ENCODE measurements at places on chromosomes 3 and 15.

DNA sequence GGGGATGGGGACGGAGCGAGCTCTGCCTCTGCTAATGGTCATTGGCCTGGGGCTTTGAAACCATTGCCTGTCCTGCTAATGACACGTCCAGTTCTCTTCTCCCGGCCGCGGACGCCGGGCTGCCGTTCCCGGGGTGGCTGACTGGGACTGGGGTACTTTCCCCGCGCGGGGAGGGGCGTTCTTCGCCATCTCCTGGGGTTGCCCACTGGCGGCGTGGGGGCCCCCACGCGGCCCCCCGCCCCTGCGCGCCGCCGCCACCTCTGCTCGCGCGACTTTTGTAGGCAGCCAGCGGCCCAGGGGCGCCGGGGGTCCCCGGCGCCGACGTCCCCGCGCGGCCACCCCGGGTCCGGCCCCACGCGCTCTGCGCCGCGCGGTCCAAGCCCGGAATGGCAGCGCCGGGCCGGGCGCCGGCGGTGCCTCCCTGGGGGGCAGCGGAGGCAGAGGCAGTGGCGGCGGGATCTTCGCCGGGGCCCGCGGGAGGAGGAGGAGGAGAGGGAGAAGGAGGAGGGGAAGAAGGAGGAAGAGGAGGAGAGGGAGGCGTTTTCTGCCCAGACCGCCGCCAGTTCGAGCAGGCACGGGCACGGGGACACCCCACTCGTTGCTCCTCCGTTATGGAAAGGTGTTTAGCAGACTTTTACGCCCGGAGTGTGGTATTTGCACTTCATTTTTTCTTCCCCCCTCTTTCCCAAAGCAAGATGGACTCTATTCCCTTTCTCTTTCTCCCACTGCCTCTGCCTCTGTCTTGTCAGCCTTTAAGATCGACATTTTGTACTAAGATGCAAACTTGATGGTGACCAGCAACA lies 2.3 kb downstream of the BBX start:
- peak; percentile 73 for DNase-seq

DNA sequence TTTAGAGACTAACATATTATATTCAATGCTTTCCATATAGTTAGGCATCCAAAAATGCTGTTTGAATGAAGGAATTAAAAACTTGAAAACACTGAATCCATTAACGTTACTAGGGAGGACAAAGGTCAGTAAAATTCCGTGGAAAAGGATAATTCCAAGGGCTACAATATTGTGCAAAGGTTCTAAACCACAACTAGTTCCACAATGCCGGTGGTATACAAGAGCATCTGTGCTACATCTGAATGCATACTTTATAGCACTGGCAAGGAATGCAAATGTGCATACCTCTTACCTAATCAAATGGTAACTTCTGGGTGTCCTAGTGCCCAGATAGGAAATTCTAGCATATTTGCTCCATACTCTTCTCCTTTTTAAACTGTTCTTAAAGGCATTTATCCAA lies 2.2 kb downstream of the ICE2 start:
- no peak for DNase-seq

- no peak for DNase-seq
Observed at GRCh38 chr3:149529099-149529498, 54.6 kb downstream of the TM4SF4 start.

- peak; percentile 48 for DNase-seq
Observed at GRCh38 chr3:115792206-115792955, 169.1 kb downstream of the GAP43 start.

DNA sequence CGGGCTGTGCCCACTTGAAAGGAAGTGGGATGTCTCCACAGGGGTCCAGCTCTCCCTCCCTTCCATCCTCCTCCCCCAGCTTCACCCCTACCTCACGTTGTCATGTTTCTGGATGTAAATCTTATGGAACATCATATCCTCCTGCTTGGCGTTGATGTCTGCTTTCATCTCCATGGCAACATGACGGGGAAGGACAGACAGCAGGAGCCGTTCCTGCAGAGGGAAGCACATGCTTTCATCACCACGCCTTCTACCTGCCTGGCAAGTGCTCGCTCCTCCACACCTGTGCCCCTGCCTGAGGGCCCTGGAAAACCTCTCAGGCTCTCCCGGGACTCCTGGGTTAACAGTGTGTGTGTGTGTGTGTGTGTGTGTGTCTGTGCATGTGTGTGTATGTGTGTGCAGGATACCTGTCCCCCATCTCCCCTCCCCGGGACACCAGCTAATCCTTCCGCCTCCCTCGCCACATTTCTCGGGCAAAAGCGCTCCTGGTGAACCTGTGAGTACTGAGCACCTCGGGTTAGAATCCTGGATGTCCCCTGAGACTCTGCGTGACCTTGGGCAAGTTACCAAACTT lies 101.1 kb downstream of the ADCY5 start:
- DNase-seq, result no peak

DNA sequence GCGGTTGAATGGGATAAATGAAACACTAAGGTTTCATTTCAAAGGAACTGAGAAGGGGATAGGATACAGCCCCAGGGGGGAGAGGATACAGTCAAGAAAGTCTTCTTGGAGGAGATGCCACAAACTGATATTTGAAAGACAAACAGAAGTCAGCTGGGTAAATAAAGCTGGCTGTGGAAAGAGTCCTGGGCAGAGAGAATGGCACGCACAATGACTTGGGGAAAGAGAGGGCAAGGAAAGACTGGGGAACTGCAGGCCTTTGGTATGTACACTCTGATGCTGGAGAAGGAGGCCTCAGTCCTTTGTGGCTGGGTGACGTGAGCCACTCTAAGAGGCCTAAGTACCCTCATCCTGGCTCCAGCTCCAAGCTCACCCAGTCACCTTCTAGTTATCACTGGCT lies 45.2 kb upstream of the LMCD1 start:
- no peak for DNase-seq

GRCh38 chr3:182509844-182510460 lies 283.4 kb upstream of the ATP11B start:
- DNase-seq, result no peak

GRCh38 chr15:100108846-100109245 lies 232.9 kb downstream of the ADAMTS17 start:
- DNase-seq, result no peak

GRCh38 chr15:96352604-96353405 lies 22.3 kb downstream of the NR2F2 start:
- DNase-seq, result no peak

DNA sequence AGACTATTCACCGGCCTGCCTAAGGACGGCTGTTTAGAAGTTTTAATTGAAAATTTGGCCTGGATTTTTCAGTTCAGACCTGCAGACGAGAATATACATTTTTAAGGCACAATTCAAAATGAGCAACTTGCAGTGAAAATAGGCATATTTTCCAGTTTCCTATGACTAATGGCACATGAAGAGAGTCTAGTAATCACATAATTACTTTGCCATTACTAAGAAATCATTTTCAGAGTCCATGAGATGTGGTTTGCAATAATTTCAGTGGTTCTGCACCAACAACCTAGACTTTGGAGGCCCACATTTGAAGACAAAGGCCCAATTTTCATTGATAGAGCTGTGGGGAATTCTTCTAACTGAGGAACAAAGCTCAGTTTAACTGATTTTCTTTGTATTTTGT lies 205.3 kb downstream of the SOX2 start:
- DNase-seq, result no peak

DNA sequence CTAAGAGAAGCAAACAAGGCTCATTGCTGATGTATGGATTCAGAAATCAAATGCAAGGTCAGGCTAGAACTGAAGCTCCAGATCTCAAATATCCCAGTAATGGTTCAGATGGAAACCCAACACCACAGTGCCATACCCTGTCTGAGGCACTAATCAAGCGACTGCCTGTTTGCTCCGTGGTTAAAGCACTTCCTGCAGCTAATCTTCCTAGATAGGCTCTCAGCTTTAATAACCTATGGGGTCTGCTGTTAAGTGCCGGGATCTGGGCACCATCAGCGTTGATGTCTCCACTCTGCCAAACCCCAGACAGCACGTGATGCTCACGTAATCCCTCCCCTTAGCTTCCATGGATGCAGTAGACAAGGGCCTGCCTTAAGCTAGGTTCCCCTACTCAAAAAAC lies 262.6 kb downstream of the MECOM start:
- no peak for DNase-seq

DNA sequence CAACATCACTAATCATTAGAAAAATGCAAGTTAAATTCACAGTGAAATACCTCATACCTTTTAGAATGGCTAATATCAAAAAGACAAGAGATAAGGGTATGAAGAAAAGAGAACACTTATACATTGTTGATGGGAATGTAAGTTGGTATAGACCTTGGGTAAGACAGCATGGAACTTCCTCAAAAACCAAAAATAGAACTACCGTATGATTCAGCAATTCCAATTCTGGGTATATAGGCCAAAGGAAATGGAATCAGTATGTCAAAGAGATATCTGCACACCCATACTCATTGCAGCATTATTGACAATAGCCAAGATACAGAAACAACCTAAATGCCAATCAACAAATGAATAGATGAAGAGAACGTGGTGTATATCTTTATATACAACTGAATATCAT lies 166.8 kb upstream of the LRRN1 start:
- DNase-seq, result no peak

- no peak for DNase-seq
Observed at GRCh38 chr15:100571592-100572167, 30.3 kb downstream of the LINS1 start.

DNA sequence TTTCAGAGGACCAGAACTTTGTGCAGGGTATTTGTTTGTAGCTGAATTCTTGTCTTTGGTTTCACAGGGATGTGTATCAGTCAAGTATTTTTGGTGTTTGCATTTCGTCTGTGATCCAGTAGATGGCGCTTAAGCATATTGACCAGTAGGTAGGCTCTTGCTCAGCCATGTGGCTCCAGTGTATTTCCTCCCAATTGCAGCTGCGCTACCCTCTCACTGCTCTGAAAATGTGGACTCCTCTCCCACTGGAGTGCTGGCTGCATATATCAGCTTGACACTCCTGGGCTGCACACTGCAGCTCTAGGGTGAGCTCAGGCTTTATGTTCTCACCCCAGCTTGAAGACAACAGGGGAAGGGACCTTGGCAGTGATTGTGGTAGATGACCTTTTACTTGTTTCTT lies 1264.3 kb upstream of the ALCAM start:
- DNase-seq, result peak; percentile 22

DNA sequence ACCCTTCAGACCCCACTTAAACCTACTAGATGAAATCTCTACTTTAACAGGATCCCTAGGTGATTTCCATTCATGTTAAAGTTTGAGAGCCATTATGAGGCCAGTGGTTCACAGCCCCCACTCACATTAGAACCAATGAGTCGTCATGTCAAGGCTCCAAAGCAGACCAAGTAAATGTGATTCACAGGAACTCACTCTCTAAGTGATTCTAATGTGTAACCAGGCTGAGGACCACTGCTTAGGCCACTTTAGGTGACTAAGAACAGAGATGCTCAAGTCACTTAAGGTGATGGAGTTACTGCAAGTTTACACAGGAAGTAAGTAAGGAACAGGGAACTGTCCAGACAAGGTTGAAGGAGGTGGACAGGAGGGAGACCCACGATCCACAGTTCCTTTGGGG lies 7.7 kb downstream of the GALNT15 start:
- DNase-seq, result no peak

DNA sequence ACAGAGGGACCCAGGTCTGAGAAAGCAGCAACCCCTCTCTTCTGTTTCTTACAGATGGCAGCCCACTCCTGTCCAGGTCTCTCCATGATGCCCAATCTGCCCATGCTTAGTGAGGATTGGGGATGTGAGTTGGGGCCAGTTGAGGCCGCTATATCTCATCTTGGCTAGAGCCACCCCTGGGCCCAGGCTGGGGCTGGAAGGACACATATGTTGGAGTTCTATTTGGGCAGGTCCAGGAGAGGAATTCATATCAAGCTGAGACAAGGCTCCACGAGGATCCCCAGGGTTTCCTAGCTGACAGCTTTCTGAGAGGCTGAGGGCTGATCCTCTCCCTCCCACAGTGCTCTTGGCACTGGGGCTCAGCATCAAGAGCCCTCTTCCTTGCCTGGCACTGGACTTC lies 11.4 kb downstream of the TGM5 start:
- DNase-seq, result no peak

GRCh38 chr15:90266061-90266431 lies 574 bp downstream of the NGRN start:
- peak; percentile 40 for DNase-seq

- no peak for DNase-seq
Observed at GRCh38 chr3:46541835-46542234, 24.3 kb downstream of the LRRC2 start.

DNA sequence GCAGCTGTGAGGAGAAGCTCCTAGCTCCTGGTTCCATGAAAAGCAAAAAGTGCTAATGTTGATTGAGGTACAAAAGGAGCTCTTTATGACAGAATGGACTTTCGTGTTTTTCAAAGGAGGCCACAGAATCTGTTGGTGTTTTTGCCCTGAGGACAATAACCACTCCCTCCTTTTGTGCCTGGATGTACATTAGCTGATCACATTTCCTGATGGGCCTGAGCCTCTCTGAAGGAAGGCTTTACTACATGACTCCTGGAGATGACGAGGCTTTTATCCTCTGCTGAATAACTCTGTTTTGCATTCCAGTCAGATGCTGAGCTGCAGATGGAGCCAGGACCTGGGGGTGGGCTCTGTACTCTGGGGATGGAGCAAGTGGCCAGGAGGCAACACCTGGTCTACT lies 301.9 kb downstream of the CACNA2D3 start:
- no peak for DNase-seq

DNA sequence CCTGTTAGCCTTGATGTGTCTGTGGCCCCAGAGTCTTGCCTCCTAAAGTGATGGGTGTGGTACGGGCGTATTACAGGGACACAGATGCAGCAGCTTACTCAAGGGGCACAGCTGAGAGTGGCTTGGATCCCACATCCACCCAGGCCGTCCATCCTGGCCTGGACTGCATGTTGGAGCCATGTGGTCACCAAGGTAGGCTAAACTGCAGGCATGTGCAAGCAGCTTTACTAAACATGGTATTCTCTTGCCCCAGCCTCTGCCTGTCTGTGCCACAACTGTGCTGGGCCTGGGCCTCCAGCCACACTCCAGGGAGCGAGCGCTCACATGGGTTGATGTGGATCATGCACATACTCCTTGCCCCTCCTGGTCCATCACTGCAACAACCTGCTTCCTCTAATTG lies 6.1 kb upstream of the GPR62 start:
- DNase-seq, result no peak

GRCh38 chr15:37824717-37825382 lies 109.6 kb upstream of the TMCO5A start:
- peak; percentile 2 for DNase-seq

- no peak for DNase-seq
Observed at GRCh38 chr3:72591522-72592421, 256.5 kb downstream of the SHQ1 start.

DNA sequence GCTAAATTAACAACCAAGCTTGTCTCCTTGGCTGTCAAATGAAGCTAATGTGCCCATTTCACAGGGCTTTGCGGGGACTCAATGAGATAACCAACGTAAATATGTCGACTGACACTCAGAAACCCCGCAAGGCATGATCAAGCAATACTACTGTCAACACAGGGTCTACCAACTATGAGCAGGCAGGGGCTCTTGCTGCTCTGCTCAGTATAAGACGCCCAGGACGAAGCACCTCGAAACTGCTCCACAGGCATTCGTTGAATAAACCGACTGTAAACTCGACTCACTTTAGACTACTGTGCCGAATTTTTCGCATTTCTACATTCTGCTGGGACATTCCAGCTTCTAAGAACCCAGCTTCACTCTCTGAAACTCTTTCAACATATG lies 55.0 kb downstream of the FEZF2 start:
- DNase-seq, result no peak

GRCh38 chr15:81813215-81813614 lies 232.6 kb downstream of the MEX3B start:
- DNase-seq, result no peak

GRCh38 chr15:61227269-61227949 lies 1.7 kb downstream of the RORA start:
- DNase-seq, result no peak
